Activated naive CD4-positive, alpha-beta T cell (primary cell): ENCODE measurements at places on chromosomes 2 and 18.

- no peak for DNase-seq
Observed at GRCh38 chr2:65654496-65654895, 222.1 kb upstream of the SPRED2 start.

- DNase-seq = no peak
Observed at GRCh38 chr2:46365913-46366667, 68.9 kb downstream of the EPAS1 start.

DNA sequence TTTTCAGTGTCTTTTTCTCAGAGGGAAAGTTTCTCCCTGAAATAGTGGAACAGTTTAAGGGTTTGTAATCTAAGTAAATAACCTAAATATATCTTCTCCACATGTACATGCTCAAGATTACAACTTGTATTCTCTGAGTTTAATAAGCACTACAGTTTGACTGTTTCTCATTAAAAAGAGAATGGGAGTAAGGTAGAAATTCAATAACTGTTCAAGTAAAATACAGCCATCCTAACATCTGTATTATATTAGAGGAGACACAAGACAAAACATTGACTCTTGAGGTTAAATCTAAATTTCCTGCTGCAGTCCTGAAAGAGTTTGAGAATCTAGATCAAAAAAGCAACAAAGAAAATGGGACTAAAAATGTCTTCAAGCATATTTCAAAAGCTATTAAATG, 73.0 kb upstream of the ZNF397 start:
- DNase-seq = no peak

DNA sequence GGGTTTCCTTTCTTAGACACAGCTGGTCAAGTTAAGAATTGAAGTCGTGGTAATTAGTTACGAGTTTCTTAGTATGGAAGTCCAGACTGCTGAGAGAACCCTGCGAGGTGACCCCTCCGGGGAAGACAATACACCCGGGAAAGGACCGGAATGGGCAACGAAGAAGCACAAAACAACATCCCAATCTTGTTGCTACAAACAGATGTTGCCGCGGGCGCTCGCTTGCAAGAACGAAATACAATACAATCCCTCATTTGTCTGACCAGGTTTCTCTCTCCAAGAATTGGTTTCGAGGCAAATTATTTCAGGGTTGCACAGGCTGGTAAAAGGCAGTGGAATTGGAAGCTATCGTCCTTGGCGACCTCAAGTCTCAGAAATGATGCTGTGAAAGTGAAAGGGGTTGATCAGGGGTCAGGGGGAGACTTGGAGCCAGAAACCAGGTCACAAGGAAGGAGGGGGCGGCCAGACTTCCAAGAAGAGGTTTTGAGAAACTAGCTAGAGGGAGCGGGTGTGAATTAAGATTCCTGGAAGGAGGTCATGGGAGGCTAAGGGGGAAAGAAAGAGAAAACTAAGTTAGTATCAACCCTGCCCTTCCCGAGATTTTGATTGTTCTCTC, 401.9 kb downstream of the HRH4 start:
- DNase-seq = no peak

DNA sequence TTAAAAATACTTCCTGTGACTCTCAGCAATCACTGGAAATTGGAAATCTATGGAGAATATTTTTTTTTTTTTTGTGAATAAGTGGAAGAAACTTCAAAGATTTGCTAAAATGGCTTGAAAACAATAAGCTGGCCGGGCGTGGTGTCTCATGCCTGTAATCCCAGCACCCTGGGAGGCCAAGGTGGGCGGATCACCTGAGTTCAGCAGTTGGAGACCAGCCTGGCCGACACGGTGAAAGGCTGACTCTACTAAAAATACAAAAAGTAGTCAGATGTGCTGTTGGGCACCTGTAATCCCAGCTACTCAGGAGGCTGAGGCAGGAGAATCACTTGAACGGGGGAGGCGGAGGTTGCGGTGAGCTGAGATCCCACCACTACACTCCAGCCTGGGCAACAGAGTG, 155.5 kb upstream of the CAVIN2 start:
- DNase-seq = no peak

GRCh38 chr2:216130346-216130971, 21.3 kb downstream of the XRCC5 start:
- DNase-seq = no peak

DNA sequence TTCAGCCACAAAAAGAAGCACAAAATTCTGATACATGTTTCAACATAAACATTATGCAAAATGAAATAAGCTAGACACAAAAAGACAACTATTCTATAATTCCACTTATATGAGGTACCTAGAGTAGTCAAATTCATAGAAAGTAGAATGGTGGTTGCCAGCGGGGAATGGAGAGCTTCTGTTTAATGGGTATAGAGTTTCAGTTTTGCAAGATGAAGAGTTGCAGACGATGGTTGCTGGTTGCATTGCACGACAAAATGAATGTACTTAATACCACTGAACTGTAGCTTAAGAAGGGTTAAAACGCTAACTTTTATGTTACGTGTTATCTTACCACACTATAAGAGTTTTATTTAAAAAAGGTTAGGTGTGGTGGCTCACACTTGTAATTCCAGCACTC, 13.5 kb downstream of the YWHAQ start:
- no peak for DNase-seq

GRCh38 chr2:120602251-120602650, 133.4 kb upstream of the GLI2 start:
- no peak for DNase-seq

- no peak for DNase-seq
Observed at GRCh38 chr2:78245394-78246135, 723.4 kb upstream of the LRRTM4 start.

DNA sequence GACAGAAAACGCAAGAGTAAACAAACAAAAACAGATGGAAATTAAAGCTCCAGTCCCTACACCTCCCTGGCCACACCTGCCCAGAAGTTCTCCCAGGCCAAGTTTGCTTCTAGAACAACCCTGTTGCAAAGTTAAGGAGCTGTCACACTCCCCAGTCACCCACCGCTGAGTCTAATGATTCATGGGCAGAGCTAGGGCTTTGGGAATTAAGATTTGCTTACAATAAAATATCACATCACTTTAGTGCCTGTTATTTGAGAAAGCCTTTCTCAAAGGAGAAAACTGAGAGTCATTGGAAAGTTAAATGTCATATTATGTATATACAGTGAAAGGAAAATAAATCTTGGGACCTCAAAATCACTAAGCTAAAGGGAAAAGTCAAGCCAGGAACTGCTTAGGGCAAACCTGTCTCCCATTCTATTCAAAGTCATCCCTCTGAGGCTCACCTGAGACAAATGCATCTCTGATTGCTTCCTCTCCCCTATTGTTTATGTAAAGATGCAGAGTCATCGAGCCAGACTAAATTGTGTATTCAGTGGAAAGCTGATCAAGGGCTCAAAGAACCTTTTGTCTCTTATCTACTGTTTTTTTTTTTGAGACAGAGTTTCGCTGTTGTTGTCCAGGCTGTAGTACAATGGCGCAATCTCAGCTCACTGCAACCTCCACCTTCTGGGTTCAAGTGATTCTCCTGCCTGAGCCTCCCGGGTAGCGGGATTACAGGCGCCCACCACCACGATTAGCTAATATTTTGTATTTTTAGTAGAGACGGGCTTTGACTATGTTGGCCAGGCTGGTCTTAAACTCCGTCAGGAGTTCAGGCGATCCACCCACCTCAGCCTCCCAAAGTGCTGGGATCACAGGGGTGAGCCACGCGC, 2.8 kb downstream of the CRYGB start:
- DNase-seq = no peak

DNA sequence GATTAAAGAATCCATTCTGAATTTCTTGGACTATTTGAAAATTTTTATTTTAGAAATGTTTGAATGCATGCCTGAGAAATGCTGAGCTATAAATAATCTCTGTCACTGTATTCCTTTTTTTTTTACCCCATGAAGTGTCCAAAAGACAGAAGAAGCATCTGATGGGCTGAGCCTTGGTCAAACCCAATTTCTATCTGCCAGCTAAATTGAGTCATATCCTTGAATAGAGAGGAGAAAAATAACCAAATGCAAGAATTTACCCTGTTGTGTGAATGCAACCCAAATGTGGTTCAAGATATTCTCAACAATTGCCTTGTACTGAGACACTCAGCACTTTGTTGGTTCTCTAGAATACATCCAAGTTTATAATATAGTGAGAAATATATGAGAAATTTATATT, 223.5 kb downstream of the UBE2E3 start:
- no peak for DNase-seq

DNA sequence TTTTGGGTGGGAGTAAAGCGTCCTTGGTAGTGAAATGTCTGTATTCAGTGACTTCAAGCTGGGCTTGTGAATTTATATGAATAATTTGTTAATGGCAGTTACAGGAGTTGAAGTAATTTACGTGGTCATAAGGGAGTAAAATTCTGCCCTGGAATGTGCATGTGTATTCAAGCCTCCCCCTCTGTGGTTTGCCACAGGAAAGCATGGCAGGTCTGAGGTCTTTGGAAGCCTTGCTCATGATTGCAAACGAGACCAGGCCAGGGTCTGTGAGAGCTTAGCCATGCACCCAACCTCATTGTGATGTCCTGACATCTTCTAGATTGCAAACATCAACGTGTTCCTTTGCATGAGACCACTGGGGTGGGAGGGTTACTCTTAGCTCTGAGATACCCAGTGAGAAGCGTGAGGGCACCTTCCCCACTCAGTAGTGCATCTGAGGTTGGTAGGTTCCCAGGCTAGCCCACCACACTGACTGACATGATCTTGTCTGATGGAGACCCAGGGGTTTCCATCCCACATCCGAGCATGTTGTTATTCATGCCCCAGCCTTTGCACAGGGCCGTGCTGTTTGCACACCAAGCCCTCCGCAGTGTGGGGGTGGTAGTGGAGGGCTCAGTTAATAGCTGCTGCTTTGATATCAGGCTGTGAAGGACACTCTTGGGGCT, 216.5 kb downstream of the KLHL29 start:
- no peak for DNase-seq
